ENCODE measurements at places on chromosomes 5 and 9.

GRCh38 chr5:145858959-145859358, 13.9 kb downstream of the GRXCR2 start:
- no peak for DNase-seq

DNA sequence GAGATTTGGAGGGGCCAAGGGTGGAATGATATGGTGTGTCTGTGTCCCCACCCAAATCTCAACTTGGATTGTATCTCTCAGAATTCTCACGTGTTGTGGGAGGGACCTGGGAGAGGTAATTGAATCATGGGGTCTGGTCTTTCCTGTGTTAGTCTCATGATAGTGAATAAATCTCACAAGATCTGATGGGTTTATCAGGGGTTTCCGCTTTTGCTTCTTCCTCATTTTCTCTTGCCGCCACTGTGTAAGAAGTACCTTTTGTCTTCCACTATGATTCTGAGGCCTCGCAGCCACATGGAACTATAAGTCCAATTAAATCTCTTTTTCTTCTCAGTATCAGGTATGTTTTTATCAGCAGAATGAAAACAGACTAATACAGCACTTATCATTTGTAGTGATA, 29.5 kb upstream of the SPIN1 start:
- DNase-seq: no peak

GRCh38 chr9:26656003-26656870, 236.4 kb downstream of the CAAP1 start:
- no peak for DNase-seq

DNA sequence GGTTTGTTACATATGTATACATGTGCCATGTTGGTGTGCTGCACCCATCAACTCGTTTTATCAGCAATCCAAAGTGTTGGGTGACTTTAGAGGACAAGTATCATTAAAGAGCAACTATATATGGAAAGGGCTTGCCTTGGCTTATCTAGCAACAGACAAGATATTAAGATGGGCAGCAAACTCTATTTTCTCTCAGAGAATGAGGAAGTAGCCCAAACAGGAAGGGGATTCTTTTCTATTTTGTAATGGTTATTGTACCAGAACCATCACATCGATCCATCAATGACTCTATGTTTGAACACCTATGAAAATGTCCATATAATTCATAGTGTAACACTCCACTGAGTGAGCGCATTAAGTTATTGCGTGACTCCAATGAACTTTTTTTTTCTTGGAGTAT, 260.1 kb upstream of the SLC24A2 start:
- no peak for DNase-seq

GRCh38 chr9:87725900-87726709, at the start of gene CTSL:
Gene CTSL, plus strand, starts transcription at chr9:87726119. Its CDS starts 1,485 bp downstream, at chr9:87727604.
- peak; percentile 68 for DNase-seq

DNA sequence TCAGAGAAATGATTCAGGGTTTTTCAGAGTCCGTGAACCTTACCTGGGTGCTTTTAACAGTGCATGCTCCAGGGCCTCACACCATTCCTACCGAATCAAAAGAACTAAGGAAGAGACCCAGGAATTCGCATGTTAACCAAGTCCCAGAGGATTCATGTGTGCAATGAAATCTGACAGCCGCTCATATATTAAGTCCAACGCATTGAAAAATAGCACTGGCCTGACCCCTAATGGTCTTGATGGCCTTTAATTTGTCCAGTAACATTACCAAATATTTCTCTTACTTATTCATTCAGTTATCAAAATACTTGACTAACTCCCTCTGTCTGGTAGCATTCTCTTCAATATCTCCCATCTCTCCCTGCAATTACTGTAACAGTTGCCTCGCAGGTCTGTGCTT, 55.0 kb upstream of the MARCHF11 start:
- DNase-seq: no peak

DNA sequence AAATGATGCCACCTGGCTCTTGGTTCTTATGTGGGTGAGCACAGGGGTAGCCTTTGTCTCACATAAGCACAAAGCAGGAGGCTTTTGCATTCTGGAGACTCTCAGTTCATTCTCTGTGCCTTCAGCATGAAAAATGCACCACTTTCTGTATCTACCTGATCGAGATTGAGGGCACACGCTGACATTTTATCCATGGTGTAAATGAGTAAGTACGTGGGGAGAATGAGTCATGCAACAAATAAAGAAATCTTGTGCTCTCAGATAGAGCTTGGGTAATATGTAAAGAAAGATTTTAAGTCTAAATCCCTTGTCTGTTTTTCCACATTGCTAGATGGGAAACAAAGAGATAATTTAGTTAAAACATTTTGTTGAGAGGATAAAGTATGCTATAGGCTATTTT, 607.2 kb upstream of the WWC1 start:
- no peak for DNase-seq

GRCh38 chr5:93156566-93156965, 424.5 kb downstream of the NR2F1-AS1 start:
- no peak for DNase-seq

- DNase-seq: no peak
These were observed 8.3 kb downstream of the KIF12 start for GRCh38 chr9:114090798-114091197.

DNA sequence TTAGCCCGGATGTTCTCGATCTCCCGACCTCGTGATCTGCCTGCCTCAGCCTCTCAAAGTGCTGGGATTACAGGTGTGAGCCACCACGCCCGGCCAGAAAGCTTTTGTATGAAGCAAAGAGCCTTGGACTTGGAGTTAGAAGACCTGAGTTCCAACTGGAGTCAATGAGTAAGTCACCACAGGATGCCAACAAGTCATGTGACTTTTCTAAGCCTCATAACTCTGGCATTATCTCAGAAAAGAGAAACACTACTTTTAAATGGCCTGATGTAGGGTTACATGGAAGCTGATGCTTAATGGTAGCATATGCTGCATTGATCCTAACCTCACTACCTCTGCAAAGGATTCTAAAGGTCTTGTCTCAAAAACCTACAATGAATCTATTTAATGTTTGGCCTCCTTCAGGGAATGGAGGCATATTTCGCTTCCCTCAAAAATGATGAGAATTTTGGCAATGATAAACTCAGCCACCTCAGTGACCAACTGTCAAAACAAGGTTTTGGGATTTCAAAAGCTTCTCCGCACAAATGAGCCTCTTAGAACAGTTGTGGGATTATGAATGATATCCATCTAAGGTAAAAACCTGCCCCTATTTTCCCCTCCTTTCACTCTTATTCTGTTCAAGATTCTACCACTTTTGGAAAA, 236.8 kb downstream of the ACTL7B start:
- no peak for DNase-seq

DNA sequence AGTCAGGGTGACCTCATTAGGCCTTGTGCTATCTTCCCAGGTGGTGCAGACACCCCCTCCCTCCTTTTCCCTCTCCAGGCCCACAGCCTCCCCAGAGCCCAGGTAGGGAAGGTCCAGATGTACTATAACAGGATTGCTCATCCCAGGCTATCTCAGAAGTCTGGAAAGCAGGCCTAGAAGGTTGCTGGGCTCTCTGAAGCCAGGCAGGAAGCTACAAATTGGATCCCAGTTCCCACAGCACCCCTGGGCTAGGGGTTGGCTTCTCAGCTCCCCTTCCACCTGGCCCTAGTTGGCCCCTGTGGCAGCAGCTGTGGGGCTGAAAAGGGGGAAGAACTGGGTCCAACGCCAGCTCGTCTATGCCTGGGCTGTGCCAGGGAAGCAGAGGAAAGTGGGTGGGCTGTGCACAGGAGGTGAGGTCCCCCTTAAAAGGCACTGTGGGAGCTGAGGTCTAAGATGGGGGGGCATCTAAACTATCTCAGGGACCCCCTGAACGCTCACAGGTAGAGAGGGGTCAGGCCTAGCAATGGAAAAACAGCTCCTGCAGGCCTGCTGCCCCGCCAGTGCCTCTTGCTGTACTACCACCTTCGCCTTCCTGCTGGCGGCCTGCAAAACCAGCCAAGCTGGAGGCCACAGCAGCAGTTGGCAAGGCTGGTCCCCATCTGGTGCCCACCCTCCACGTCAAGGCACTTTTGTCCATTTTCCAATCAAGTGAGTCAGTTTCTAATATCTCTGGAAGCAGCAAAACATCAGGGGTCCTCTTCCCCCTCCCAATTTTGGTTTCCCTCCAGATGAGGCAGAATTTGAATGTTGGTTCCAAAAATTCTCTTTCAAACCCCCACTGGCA, 13.3 kb upstream of the PSMD5 start:
- no peak for DNase-seq

DNA sequence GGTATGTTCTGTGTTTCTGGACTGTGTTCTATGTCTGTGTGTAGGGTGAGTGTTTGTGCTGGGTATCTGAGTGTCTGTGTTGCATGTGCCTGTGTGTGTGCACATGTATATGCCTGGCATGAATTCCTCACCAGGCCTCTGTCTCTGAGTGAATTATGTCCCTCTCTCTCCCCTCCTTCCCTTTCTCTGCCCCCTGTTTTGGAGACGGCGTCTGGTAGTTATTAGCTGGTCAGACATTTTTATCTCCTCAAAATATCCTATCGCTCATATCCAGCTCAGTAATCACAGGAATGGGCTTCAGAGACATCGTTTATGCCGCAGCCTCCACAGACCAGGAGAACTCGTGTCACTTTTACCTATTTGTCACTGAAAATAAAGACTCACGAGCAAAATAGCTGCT, 483.2 kb upstream of the BRINP1 start:
- DNase-seq: no peak

DNA sequence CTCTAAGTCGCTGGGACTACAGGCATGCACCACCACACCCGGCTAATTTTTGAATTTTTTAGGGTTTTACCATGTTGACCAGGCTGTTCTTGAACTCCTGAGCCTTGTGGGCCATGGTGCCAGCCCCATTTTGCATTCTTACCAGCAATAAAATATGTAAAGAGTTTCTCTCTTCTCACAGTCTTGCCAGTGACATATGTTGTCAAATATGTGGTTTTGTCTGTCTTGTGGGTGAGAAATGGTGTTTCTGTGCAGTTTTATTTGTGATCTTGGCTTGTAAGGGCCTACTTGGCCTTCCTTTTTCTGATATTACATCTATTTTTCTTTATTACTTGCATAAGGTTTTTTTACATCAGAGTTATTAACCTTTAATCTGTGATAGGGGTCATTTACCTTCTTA, 47.1 kb downstream of the SPIN1 start:
- no peak for DNase-seq

GRCh38 chr5:106730912-106731311, 939.8 kb downstream of the EFNA5 start:
- no peak for DNase-seq

GRCh38 chr5:172561151-172561550, 79.9 kb upstream of the NEURL1B start:
- DNase-seq: no peak

DNA sequence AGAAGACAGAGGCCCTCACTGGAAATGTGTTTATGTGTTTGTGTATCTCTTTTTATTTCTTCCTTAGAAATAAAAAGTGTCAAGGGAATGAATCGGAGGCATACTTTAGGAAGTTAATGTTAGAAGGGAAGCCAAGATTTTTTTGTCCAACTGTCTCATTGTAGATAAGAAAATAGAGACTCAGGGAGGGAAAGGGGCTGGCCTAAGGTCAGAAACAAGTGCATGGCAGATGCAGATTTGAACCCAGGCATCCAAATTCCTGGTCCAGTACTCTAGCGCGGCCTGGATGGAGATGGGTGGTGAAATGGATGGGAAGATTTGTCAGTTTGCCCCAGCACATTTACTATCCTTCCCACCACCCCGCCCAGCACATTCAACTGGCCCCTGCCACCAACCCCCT, 19.8 kb upstream of the TNIP1 start:
- DNase-seq: no peak

GRCh38 chr5:133363807-133364587, 248.3 kb downstream of the FSTL4 start:
- DNase-seq: no peak

DNA sequence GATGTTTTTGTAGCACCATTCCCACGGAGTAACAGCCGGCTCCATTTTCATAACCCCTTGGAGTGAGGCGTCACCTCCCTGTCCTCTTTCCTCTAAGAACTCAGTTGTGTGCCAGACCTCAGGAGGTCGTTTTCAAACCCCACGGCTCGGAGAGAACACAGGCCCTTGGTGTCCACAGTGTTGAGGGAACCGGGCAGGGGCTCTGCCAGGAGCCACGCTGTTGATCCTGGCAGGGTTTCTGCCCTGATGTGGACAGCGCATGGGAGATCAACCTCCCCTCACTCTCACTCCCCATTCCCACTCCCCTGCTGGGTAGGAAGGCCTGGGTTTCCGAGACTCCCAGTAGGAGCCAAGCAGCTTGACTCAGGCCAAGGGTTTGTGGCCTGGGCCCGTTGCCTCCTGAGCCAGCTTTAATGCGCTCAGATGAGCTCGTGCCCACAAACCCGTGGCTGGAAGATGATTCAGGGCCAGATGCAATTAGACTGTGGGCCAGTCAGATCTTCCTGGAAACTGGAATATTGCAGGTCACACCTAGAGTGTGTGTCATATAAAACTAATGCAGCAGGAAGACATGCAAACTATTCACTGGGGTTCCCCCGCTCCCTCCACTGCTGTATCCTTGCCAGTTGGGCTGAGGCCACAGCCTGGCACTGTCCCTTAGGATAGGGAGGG, 133.4 kb downstream of the SLC12A2 start:
- DNase-seq: no peak

- DNase-seq: no peak
These were observed 877.7 kb downstream of the TLE1 start for GRCh38 chr9:80811656-80812055.

DNA sequence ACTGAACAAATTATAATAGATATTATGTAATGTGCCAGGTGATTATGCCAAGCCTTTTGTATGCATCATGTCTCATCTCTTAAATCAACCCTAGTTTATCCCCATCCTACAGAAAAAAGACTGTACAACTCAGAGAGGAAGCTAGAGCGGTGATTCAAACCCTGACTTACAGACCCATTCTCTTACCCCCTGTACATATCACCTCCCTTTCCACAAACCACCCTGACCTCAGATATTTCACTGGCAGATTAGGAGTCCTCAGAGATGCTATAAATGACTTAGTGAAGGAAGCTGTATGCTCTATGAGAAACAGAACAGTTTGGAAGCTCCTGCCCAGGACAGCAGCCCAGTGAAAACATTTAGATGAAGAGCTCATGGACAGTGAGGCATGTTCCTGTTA, 79.1 kb upstream of the RARS1 start:
- DNase-seq: no peak

DNA sequence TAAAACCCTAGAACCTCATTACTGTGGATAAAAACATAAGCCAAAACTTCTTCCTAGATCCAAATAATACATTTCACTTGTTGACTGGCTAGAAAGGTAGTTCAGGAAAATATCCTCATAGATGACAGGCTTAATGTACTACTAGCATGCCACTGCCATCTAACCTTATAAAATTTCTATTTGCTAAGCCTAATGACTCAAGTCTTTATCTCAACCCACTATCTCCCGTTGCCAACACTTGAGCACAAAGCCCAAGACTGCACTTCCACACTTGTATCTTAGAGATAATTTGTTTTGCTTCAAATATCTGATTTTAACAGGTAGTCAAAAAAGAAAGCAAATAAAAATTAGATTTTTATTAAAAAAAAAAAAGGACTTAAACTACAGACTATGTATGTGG, 42.7 kb downstream of the FBXL17 start:
- DNase-seq: no peak

- DNase-seq: no peak
These were observed 44.4 kb downstream of the CAST start for GRCh38 chr5:96706433-96707111.

- peak; percentile 76 for DNase-seq
These were observed 724 bp downstream of the PAM start for GRCh38 chr5:102755686-102756371.

GRCh38 chr5:133398646-133399101, 213.7 kb downstream of the FSTL4 start:
- DNase-seq: no peak
